ENCODE measurements at places on chromosomes 6 and 20.
A peak's percentile ranks its signal among the peaks of the same experiment; 100 is the strongest.

- peak; percentile 97 for DNase-seq
Observed at GRCh38 chr20:50338479-50339391, 148.1 kb downstream of the CEBPB start.

DNA sequence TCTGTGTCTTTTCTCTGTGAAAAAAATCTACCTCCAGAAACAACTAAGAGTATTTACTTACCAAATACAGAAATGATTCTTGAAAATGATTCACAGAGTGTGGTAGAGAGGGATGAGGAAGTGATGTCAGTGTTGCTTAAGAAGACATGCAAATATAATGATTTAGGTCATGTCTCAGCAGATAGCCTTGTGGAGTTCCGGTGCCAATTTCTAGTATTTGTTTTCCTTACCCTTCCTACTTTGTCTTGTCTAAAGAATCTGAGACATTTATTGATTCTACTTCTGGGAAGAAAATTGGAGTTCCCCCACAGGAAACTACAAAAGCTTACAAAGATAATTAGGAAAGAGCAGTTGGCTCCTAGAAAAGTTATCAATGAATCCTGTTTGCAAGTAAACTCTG, 68.8 kb downstream of the GJA1 start:
- peak; percentile 1 for DNase-seq

DNA sequence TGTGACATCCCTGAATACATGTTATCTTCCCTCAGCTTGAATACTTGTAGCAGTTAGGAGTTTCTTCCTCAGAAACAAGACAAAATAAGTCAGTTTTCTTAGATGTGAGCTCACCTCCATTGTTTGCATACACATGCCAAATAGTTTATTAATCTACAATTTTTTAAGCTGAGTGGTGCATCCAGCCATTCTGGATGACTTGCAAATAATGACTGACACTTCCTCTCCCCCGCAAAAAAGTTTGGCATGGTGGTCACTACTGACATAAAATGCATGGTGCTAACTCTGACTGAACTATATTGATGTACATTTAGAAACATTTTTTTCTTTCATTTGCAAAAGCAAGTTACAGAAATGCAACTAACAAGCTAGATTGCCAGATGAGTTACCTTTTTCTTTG, 55.5 kb downstream of the CYB5R4 start:
- no peak for DNase-seq

DNA sequence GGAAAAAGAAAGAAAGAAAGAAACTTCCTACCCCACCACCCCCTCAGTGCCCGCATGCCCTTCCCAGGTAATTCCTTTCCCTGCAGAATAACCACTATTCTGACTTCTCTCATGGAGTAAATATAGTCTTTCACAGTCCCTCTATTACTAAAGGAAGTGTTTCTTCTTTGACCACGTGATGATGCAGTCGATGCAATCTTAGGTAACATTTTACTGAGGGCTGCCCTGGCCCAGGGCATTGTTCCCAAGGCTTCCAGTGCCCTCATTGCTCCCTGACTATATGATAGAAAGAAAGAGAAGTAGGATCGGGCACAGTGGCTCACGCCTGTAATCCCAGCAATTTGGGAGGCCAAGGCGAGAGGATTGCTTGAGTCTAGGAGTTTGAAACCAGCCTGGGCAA, 29.1 kb downstream of the ARHGAP40 start:
- no peak for DNase-seq

- no peak for DNase-seq
Observed at GRCh38 chr6:133888929-133889556, at the start of gene TCF21. Gene TCF21 (plus strand): TSS chr6:133889113. CDS start chr6:133889398, 285 bp downstream.

GRCh38 chr6:118391086-118391485, 157.0 kb upstream of the PLN start:
- no peak for DNase-seq

DNA sequence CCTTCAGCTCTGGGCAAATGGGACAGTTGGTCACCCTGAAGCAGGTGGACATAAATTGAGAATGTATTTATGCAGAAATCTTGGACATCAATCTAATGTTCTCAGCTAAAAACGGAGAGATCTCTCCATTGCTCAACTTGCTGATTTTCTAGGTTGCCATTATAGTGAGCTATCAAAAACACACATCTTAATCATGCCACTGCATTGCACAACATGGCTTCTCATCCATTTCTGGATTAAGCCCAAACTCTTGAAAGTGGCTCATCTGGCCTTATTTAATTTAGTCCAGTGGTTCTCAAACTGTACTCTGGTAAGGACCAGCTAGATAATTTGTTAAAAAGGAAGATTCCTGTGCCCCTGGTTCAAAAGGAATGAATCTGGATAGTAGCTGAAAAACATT, 324.9 kb upstream of the CITED2 start:
- DNase-seq: no peak

- no peak for DNase-seq
Observed at GRCh38 chr6:125834348-125834747, 43.6 kb downstream of the NCOA7 start.

- no peak for DNase-seq
Observed at GRCh38 chr6:1686117-1687098, 76.7 kb downstream of the FOXC1 start.

DNA sequence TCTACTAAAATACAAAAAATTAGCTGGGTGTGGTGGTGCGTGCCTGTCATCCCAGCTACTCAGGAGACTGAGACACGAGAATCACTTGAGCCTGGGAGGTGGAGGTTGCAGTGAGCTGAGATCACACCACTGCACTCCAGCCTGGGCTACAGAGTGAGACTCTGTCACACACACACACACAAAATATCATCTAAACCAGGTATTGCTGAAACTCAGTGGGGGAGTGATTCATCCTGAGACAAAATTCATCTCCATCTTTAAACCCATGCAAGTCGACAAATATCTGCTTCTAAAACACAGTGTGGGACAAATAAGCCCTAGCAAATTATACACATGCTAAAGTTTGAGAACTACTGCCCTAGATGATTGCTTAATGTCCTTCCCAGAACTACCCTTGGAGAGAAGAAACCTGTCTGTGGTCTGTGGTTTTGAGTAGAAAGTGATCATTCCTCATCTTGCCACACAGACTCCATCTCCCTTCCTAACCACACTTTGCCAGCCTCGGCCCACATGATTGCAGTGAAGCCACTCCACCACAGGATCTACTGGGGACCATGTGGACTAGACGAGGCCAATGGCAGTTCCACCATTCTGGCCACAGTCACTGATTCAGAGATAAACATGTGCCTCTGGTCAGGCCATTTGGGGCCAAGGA, 130.3 kb downstream of the OPRM1 start:
- peak; percentile 49 for DNase-seq

- DNase-seq: no peak
Observed at GRCh38 chr6:163738725-163739407, 324.3 kb downstream of the QKI start.

DNA sequence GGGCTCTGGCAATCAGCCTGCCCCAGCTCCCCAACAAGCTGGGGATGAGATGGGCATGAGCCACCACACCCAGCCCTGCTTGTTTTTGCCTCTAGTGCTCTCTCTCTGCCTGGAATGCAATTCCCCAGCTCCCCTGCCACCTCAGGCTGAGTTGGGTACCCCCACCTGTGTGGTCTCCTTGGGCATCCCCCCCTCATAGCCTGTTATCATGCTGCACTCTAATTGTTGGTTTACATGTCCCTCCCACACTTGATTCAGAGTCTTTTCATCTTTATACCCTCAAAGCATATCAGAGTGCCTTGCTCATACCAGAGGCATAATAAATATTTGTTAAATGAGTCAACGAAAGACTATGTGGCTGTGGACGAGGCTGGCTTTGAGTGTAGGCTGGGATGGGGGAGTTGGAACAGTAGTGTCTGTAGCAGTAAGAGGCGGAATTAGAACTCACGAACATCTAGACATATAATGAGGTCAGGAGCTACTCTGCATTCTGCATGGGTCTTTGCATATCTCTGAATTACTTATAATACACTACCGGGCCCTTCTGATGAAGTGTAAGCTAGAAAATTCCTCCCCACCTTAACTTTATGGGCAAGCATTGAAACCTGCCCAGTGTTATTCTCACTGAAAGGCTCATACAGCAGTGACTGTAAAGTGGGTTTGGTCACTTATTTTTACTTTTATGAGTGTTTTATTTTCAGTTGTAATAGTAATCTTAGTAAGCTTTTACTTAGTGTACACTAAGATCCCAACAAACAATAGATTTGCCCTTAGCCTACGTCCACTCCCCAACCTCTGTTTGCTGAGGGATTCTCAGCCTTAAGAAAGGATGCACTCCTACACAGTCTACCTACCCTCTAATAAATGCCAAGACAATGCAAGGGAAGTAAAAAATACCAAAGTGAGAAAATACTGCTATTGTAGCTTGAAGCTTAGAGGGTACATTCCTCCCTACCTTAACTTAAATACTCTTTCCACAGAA, 58.7 kb downstream of the EDN1 start:
- DNase-seq: no peak

GRCh38 chr6:158803733-158804143, 15.4 kb downstream of the EZR start:
- DNase-seq: peak; percentile 62

GRCh38 chr20:20699144-20699543, 13.3 kb downstream of the RALGAPA2 start:
- no peak for DNase-seq

GRCh38 chr20:33276303-33277113, 6.5 kb upstream of the BPIFB1 start:
- DNase-seq: no peak

DNA sequence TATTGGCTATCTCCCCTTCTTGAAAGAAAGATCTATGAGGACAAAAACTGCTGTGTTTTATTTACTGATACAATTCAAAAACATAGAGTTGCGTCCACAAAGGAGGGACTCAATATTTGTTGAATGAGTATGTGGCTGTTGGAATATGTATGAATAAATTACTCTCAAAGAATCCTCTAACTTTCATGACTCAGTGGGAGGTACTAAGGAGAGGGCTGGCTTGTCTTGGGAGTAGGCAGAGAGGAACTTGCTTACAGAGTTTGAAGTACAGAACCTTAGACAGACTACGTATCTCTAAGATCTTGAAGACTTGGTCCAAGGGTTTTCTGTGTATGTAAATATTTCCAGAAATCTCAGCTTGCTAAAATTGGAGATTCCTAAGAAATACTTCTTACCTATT, 504.0 kb upstream of the PTCHD4 start:
- DNase-seq: no peak

DNA sequence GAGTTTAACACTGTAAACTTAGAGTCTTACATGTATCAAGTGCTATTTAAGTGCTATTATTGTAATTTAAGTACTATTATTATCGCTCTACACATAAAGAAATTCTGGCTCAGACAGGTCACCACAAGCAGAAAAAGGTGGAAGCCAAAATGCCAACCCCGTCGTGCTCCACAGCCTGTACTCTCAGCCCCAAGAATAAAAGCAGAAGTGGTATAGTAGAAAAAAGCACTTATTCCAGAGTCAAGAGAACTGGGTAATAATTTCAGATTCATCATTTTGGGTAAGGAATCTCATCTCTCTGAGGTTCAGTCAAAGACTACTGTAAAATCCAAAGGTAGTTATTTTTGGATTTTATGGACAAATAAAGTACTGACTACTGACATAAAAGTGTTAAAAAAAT, 943 bp downstream of the ZUP1 start:
- DNase-seq: no peak

DNA sequence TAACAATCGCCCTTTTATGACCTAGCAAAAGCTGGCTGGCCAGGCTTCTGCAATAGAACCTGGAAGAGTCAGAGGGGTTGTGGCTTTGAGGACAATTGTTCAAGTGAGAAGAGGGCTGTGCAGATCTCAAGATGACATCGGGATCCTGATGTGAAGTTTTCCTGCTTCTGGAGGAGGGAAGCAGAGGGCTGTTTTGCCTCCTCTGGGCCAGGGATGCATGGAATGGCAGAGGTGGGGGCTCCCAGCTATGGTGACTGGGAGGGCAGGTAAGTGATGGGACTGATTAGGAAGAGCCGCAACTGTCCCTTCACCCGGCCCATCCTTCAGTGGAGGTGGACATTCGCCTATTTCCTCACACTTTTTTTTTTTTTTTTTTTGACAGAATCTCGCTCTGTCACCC, 43.4 kb upstream of the BLCAP start:
- no peak for DNase-seq

DNA sequence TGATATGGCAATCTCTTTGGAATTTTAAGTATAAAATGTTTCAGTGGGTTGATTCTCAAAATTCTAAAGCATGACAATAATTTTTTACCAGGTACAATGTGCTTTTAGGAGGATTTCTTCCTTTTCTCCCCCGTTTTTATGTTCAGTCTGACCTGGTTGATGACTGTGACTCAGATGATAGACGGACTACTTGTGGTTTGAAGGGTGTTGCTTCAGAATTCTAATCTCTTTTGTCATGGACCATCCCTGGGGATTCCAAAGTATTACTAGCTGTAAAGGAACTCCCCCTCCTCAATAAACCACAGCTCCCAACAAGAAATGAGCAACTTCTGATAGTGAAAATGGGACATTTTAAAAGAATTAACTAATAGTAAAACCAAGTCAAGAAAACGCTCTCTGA, 34.9 kb upstream of the TNFAIP3 start:
- DNase-seq: no peak

DNA sequence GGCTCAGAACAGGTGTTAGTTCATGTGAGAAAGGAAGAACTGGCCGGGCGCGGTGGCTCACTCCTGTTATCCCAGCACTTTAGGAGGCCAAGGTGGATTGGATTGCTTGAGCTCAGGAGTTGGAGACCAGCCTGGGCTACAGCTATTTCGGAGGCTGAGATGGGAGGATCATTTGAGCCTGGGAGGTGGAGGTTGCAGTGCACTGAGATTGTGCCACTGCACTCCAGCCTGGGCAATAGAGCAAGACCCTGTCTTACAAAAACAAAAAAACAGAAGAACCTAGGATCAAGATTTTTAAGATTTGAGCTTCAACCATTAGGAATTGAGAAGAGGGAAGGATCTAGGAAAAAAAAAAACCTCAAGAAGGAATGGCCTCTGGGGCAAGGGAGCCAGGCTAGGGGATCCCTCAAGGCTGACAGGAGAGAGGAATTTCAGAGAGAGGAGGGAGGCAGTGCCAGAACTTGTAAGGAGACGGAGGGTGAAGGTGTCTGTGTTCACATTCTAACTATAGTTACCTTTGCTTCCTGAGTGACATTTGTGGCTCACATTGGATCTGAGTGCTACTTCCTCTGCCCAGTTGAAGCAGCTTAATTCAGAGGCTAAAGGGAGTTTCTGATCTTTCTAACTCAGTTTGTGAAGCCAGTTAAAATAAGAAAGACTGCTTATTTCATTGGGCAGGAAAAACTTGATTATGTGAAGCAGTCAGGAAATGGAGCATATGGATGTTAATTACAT, 26.1 kb downstream of the CHMP4B start:
- DNase-seq: no peak

DNA sequence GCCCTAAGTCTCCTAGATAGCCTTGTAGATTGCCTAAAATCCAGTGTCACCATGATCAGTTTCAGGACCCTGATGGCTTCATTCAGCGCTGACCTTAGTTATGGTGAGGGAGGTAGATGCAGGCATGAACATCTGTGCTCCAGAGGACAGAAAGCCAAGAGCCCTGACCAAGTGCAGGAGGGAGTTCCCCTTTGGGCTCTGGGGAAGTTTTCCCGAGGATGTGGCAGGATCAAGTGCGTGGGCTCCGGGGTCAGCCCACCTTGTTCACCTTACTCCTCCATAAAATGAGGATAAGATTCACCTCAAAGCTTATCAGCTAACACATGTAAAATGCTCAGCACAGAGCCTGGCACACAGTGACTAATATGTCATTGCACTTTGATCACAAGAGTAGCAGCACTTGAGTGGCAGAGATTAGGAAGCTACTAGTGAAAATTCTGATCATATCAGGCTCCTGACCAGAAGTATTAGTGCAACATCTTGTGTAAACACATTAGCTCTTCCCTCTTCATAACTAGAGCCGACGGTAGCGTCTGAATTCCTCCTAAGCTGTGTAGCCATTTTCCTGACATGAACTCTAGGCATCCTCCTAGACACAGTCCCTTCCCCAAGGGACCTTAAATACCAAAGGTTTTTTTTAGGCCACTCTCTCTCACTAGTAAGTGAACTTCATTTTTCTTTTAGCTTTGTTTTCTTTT, 125.2 kb downstream of the SULF2 start:
- no peak for DNase-seq

Measured in activated CD4-positive, alpha-beta T cell treated with anti-CD3 and anti-CD28 coated beads, Interleukin-2, amount 50 U/mL, for 16 hours (primary cell).